Stimulated activated CD8-positive, alpha-beta memory T cell treated with anti-CD3 and anti-CD28 coated beads, Interleukin-7, amount 100 ng/mL, for 4 hours (primary cell): ENCODE measurements at places on chromosomes 11 and 22.

DNA sequence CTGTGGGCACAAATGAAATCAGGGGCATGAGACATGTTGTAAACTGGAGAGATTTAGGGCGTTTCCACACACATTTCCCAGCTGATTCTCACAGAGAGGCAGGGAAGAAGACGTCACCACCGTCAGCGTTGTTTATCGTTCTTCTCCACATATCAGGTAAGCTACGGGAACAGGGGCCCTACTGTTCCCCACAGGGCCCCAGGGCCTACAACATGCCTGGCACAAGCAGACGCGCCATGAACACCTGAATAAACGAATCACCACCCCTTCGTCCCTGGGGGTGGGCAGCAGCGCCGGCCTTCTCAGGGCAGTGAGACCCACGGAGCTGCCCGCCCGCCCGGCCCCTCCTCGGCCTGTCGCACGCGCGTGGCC, 342 bp downstream of the EFCAB6 start:
- no peak for DNase-seq

DNA sequence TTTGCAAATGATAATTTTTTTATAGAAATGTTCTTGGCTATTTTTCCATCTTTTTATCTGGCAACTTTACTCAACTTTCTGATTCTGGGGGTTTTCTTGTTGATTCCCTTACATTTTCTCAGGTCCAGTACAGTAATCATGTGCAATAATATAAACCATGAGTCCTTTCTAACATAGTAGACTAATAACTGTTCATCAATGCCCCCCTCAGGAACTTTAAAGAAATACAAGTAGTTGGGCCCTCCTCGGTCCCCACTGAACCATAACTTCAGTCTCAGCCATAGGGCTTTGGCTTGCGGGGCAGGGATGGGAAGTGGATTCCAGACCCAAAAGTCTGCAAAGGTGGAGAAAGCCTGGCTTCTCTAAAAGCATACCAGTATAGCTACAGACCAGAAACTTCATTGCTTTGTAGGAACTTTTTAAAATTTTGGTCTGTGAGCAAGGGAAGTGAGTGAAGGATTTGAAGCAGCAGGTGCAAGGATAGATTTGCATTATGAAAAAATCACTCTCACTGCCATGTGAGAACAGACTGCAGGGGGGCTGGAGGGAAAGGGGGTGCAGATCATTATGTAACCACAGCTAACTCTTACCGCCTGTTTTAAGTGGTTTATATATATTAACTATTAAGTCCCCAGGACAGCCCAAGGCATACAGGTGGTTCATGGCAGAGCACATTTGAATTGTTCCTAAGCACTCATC, 10.4 kb upstream of the TUB start:
- no peak for DNase-seq

GRCh38 chr22:17140022-17140421, 18.9 kb upstream of the TMEM121B start:
- DNase-seq: no peak

DNA sequence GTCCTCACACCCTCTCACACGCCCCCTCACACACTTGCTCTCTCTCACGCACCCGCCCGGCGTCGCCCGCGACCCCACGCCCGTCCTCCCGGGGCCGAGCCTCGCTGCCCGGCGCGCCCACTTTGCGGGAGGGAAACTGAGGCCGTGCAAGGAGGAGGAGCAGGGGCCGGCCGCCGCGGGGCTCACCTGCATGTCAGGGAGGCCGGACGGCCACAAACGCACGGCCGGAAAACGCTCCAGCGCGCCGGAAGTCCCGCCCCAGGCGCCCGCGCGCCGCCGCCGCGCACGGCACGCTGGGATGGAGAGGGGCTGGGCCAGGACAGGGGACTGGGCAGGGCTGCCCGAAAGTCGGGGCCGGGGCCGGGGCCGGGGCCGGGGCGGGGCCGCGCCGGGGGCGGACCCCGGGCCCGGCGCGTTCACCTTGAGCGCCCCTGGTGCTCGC, at the start of gene CHID1:
CHID1 (minus strand) TSS at position 222 of the 442 bp plus-strand sequence. CDS start 5,994 bp downstream, outside the sequence.
- peak; percentile 80 for DNase-seq

DNA sequence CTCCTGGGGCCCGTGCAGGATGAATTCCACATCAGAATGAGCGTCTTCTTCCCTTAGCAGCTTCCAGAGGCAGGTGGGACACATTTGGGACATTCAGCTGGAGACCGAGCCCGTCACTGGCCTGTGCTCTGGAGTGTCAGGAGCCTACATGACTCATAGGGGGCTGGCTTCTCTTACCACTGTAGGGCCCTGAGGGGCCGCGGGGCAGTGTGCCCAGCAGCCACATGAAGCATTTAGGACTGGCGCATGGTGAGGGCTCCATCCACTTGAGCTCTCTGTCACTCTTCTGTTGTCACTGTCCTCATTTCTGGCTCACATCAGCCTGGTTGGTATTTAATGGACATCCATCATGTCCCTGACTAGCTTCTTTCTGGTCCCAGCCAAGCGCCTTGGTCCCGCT, 38.0 kb upstream of the TEF start:
- no peak for DNase-seq

DNA sequence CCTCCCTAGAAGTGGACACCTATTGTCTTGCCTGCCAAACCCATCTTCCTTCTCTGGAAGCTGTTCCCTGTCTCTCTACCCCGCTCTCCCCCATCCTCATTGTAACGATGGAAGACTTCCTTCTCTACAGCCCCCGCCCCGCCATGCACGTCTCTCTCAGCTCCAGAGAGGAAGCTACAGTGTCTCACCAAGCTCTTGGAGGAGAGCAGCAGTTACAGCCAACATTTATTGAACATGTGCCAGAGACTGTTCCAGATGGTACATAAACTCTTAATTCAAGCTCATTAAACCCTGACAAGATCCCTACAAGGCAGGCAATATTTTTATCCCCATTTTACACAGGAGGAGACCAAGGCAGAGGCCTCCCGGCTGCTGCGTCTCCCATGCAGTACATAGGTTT, 15.1 kb downstream of the MCHR1 start:
- no peak for DNase-seq

GRCh38 chr22:38406617-38407016, 48.4 kb downstream of the KCNJ4 start:
- DNase-seq: no peak

- no peak for DNase-seq
Measured at GRCh38 chr11:109964487-109964886, 128.7 kb upstream of the ZC3H12C start.

- DNase-seq: no peak
Measured at GRCh38 chr22:27198518-27199035, 541.2 kb downstream of the MIAT start.

DNA sequence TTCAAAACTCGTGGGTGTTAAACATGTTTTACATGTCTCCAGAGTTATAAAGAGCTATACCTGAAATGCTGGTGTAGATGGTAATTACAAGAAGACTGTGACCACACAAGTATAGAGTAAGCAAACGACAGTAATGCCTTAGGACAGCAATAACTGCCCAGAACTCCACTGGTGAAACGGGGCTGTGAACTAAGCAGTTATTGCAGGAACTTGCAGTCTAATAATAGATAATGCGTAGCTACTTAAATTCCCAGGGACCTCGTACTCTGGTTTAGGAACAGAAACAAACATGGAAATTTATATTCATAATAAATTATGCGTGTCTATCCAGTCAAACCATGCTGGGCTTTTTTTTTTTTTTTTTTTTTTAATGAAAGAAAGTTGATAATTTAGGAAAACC, 24.9 kb upstream of the TP53AIP1 start:
- no peak for DNase-seq

GRCh38 chr11:115555336-115556090, 51.3 kb upstream of the CADM1 start:
- DNase-seq: no peak

DNA sequence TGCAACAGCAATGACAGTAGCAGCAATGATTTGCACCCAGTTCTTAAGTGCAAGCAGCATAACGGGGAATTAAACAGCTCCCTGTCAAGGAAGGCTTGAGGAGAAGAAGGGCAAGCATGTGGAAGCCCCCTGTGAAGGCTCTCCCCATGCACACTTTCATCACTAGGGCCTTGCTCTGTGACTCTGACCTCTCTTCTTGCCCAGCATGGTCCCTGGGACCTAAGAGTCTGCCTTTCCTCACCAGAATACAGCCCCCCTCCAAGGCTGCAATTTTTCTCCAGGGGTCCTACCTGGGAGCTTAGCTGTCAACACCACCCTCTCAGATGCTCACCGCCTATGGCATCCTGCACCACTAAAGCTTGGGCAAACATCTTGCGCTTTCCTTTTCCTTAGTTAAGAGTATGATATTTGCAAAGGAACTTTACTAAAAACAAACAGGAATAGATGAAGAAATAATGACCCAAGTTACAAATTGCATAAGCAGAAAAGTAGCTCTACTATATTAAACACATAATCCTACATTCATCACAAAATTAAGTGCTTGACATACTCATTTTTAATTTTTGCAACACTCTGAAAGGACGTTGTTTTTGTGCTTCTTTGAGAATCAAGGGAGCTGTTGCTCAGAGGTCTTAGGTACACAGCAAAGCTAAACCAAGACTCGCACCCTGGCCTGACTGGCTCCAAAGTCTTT, 187.6 kb downstream of the ADAMTS15 start:
- DNase-seq: no peak

- no peak for DNase-seq
Measured at GRCh38 chr11:11577932-11578911, 43.6 kb downstream of the GALNT18 start.

- DNase-seq: no peak
Measured at GRCh38 chr11:116093481-116094270, 589.5 kb upstream of the CADM1 start.

GRCh38 chr11:105903113-105903512, 118.9 kb downstream of the MSANTD4 start:
- no peak for DNase-seq

DNA sequence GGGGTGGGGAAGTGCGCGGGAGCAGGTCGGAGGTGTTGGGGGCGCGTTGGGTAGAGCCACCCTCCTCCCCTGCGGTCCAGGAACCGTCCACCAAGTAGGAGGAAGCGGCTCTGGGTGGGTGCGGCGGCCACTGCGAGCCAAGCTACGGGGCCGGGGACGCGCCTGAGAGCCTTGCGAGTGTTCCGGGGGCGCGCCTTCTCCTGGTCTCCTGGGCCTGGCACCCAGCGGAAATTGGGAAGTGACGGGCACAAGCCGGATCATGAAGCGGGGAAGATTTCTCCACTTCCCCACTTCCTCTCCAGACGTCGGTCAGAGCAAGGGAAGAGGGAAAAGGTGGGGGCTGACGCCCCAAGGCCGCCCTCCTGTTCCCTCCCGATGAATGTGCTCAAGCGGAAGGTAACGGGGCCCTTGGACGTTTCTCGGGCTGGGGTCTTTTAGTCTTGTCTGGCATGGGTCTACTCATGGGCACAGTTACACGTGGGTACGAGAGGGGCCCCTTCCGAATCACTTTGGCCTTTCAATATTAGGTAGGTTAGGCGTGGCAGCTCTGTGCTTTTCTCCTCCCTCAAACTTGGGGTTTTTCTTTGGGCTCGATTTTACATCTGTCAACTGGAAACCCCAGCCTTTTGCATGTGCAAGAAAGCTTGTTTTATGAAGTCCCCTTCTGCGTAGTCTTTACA, 865 bp downstream of the RBM14 start:
- DNase-seq: no peak

DNA sequence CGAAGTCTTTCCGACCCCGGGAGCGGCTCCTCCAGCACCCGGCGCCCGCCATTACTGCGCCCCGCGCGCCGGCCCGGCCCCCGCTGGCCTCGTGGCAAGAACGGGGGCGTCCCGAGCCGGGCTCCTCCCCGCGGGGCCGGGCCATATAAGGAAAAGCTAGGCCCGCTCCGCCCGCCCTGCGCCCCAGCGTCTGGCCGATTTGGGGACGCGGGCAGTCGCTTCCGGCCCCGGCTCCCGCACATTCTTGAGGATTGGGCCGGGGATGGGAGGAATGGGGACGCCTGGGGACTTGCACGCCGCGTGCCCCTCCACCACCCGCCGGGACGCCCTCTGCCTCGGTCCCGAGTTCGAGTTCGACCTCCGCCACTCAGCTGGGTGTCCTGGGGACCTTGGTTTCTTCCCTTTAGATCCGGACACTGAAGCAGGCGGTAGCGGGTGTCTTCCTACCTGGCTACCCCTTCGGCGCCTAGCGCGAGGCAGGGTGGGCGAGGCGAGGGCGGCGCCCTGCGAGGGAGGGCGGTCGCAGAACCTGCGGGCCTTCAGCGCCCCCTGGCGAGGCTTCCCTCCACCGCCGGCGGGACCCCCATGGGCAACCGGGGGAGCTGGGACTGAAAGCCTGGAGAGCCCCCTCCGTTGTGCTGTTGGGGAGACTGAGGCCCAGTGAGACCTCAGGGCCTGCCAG, 3.8 kb downstream of the SMTN start:
- peak; percentile 82 for DNase-seq

DNA sequence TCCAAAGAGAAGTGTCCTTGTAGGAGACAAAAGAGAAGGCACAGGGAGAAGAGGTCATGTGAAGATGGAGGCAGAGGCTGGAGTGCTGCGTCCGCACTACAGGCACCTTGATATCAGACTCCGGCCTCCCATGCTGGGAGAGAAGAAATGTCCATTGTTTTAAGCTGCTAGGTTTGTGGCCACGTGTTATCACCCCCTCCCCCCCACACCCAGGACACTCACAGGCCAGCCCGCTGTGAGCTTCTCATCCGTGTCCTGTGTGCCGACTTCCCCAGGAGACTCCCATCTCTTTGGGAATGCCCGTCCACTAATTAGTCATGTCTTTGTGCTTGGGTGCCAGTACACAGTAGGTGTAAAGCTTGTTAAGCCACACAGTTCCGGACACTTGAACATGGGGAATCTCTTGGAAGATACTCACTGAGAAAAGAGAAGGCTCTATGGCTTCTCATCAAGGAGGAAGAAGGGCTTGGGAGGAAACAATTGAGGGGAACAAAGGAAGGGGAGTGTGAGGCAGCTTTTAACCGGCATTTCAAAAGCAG, 1234.7 kb downstream of the TBC1D22A start:
- no peak for DNase-seq

- DNase-seq: no peak
Measured at GRCh38 chr11:20611892-20612291, 12.5 kb downstream of the SLC6A5 start.

DNA sequence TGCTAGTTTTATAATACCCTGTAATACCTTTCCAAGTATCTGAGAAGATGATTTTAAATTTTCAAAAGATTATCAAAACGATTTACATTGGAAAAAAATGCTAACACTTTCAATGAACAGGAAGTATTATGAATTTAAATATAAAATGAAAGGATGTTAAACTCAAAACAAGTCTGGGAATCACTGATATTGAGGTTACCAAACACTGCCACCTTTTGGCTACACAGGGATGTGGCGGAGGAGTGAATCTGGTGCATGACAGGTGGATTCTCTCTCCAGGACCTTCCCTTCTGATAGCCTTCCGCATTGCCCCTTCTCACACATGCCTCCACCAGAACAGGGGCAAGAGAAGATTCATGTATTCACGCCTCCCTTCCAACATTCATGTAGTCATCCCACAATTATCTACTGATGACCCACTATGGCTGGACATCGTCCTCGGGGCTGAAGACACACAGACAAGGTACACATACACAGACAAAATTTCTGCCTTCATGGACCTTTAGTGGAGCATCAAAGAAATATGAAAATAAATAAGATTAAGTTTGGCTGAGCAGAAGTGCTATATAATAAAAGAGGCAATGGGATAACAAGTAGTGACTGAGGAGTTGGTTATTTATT, 34.7 kb downstream of the ATG16L2 start:
- DNase-seq: no peak
